ENCODE measurements at places on chromosomes 2 and 18.

- no peak for DNase-seq
Measured at GRCh38 chr2:8677646-8678592, 3.9 kb upstream of the ID2 start.

DNA sequence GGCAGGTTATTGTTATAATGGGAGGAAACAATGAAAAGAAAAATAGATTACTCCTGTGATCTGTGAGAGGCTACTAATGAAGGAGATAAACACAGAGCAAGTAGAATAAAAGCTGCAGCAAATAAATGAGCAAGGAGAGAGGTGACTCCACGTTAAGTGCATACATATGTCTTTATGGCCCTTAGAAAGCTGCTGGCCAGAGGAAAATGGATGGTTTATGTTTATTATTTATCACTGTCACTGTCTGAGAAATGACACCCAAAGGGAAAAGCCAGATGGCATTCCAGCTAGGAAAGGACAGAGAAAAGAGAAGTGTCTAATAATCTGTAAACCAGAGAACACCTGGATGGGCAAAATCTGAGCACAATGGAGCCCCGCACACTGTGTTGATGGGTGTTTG is 122.9 kb upstream of the DDX18 start:
- no peak for DNase-seq

DNA sequence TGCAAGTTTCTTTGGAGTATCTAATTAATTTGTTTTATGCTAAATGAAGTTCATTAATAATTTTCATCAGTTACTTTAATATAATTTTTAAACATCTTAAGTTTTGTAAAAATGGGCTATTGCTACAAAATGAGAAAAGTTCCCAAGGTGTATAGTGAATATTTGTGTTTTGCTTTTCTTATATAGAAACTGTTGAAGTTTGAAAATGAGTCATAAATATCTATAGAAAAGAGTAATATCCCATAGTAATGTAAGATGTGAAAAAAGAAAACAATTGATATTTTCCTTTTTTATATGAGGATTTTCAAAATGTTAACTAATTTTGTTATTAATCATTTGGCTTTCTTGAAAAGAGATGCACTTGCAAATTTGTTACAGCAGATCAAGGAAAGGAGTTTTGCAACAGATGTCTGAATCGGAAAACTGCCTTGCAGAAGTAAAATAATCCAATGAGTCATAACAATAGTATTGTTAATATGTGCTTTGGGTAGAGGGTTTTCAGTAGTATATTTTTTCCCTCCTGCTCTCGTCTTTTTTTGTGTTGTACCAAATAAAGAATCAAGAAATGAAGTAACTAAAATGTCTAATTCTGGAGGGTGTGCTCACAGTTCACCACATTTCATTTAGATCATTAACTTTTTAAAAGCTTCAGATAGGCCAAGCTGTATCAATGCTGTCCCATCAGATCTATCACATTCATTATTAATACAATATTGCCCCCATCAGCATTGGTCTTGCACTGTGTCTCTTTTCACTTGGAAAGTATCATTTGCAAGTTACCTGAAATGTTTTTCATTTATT is 15.5 kb downstream of the DUSP19 start:
- DNase-seq, result no peak

DNA sequence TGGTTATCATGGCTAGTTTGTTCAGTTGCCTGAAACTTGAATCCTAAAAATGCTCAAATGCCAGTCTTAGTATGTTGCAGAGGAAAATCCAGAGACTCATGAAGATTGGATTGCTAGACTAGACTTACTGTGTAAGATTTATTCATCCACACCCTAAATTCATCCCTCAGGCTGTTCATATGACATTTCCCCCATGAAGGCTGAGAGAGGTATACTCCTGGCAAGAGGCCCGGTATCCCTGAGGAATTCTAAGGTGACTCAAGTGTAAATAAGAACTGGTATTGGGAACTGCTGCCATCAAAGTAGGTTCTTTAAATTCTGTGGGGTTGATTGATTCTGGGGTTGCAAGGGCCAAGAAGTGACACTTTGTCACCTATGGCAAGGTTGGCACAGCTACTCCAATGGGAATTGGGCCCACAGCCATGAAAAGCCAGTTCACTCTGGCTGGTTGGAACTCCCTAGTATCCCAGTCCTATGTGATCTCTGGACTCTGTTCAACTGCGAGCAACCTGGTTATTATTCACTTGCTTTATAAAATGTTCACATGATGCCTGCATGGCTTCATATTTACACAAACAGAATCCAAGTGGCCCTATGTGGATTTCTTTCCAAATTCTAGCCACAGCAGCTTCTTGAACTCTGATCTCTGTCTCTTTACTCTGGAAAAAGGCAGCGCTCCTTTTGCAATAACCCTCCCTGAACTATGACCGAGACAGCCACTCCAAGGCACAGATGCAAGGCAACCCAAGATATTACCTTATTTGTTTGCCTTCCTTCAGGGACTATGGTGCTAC is 429.1 kb downstream of the CBLN2 start:
- no peak for DNase-seq

DNA sequence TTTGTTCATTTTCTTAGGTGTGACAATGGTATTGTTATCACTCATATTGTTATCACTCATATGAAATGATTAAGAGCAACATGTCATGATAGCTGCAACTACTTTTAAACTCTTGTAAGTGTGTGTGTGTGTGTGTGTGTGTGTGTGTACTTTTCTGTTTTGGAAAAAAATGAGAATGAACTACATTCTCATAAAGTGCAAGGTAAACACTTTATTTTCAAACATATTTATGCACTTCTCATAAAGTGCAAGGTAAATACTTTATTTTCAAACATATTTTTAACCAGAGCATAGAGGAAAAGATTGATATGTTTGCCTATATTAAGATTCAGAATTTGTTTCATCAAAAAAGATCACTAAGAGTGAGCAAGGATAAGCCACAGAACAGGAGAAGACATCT is 99.8 kb downstream of the TEX51 start:
- DNase-seq, result no peak

Measured in nucleus accumbens (tissue), 56 donors.